ENCODE measurements at places on chromosomes 5 and 9. TPM values are rescaled to one million over a fixed set of nuclear protein-coding genes. Genes with fewer than 3 reads are reported as not detected.

DNA sequence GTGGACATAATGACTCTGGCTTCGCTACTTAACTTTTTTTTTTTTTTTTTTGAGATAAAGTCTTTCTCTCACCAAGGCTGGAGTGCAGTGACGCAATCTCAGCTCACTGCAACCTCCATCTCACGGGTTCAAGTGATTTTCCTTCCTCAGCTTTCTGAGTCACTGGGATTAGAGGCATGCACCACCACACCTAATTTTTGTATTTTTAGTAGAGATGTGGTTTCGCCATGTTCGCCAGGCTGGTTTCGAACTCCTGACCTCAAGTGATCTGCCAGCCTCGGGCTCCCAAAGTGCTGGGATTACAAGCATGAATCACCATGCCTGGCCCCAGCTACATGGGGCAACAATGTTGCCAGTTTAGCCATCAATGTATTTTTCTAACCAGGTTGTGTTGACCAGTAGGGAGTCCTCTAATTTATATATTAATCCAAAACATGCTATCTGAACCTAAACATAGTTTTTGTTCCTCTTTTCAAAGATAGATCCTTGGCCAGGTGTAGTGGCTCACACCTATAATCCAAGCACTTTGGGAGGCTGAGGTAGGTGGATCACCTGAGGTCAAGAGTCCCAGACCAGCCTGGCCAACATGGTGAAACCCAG is 120.3 kb upstream of the LHFPL2 start:
- DNase-seq, result no peak

DNA sequence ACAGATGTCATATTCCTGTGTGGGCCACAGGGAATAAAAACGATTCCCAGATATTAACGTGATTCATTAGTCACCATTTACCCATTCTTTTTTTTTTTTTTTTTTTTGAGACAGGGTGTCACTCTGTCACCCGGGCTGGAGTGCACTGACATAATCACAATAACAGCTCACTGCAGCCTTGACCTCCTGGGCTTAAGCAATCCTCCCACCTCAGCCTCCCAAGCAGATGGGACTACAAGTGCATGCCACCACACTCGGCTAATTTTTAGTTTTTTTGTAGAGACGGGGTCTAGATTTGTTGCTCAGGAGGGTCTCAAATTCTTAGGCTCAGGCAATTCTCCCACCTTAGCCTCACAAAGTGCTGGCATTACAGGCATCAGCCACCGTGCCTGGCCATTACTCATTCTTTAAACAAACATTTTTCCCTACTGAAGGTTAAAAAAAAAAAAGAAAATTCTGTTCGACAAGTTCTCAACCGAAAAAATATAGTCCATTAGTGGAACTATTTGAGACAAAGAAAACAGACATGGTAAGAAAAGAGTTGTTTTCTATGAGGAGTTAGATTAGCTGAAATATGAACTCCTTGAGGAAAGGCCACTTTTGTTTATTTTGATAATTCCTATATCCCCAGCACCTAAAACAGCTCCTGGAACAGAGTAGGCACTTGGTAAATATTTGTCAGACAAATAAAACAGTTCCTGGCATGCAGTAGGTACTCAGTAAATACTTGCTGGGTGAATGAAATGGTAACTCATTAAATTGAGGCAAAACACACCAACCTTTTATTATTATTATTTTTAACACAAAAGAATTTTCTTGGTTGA is 32.1 kb upstream of the PDCL start:
- no peak for DNase-seq

DNA sequence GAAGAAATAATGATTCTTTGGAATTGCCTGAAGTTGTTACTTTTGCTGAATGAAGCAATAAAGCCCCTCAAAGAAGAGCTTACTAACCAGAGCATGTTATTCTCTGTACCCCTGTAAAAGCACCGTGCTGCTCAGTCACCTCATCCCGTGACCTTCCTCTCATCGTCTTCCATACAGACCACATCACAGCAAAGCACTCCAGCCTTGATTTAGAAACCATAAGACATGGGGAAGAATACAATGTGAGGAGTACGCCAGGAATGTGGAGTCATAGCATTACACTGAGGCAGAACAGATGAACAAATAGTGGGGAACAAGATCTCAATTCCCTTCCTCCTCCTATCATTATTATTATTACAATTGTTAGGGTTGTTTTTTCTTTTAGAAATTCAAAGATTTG is 49.1 kb downstream of the ERAP1 start:
- DNase-seq, result no peak

PRLR gene
- total RNA-seq, result not detected

GCNT4 gene
- 63.2 TPM for total RNA-seq

LCN2 gene
- total RNA-seq, result not detected

DNA sequence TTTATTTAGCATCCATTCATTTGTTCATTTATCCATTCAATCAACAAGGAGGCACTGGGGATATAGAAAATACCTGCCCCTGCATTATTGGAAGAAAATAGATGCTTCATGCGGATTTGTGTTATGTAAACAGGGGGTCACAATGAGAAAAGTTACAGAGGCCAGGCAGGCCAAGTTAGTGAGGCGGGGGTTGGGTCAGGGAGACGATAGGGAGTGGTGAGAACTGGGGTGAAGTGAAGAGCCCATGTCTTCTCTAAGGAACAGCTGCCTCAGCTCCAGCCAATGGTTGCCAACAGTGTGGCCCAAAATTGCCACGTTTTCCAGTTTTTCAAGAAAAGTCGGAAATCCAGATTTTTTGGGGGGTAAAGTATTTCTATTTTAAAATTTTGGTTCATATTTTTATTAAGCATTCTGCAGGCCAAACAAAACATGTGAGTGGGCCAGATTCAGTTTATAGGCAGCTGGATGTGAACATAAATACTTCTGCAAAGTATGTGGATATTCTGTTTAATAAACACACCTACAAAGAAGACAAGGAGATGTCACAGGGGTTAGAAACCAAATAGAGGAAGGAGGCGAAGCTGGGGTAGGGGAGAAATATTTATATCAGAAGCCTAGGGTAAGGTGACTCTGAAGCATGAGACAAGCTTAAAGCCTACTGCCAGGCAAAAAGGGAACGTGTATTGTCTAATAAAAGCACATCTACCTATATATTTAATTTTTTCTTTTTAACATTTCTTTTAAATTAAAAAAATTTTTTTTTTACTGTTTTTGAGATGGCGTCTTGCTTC is 44.0 kb downstream of the ALG2 start:
- DNase-seq, result no peak

- DNase-seq, result peak; percentile 85
These were observed 113.0 kb downstream of the GAPVD1 start for GRCh38 chr9:125374443-125375309.

DNA sequence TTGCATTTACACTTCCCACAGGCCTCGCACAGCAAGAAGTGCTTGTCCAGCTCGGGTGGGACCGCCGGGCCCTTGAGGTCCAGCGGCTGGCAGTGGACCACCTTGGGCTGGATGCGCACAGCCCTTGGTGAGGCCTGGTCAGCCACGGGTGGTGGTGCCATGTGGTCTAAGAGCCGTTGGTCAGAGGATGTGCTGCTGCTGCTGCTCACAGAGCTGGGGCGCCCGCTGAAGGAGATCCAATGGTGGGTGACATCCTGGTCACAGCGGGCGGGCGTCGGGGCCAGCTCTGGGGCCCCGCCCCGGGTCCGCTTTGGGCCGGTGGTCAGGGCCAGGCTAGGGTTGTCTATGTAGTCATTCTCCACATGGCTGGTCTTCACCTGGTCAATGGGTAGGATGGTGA is 10.2 kb downstream of the SPRY4 start:
- DNase-seq, result no peak

GRCh38 chr5:89043676-89044075 is 160.7 kb upstream of the MEF2C start:
- DNase-seq, result no peak

GRCh38 chr5:60833520-60833919 is 10.5 kb downstream of the ELOVL7 start:
- DNase-seq, result no peak

MSX2 gene
- total RNA-seq, result 40.2 TPM

ACOT12 gene
- total RNA-seq, result not detected

SLC22A5 gene
- 5.3 TPM for total RNA-seq

GRCh38 chr5:449151-449550 is 6.2 kb downstream of the EXOC3 start:
- DNase-seq, result no peak

SARDH gene
- total RNA-seq, result 17.3 TPM

DNA sequence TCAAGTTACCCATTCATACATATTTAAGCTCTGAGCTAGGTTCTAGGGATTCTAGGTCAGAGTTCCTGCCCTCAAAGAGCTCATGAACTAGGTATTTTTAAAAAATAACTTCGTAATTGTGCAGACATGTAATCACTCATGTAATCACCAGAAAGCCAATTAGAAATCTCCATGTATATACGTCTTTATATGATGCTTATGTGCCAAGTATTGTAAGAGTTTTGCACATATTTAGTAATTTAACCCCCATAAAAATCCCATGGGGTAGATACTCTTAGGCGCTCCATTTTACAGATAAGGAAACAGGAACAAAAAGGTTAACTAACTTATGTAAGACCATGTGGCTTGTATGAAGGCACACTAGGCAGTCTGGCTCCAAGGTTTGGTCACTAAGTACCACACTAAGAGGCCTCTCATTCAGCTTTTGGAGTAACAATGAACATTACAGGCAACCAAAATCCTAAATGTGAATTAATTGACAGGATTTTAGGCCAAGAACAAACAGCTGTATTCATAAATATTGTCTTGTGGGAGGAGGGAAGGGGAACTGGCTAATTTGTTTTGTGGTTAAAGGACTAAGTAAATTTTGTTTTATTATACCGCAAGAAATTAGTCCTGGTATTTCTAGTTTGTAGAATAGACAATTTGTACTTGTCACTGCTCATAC is 1.7 kb upstream of the OTULINL start:
- no peak for DNase-seq

GRCh38 chr5:29017501-29017900 is 1979.1 kb upstream of the CDH9 start:
- no peak for DNase-seq

GRCh38 chr5:107669096-107670031 is 1.4 kb downstream of the EFNA5 start:
- DNase-seq, result peak; percentile 40

SEMA4D gene
- 2.3 TPM for total RNA-seq

DNA sequence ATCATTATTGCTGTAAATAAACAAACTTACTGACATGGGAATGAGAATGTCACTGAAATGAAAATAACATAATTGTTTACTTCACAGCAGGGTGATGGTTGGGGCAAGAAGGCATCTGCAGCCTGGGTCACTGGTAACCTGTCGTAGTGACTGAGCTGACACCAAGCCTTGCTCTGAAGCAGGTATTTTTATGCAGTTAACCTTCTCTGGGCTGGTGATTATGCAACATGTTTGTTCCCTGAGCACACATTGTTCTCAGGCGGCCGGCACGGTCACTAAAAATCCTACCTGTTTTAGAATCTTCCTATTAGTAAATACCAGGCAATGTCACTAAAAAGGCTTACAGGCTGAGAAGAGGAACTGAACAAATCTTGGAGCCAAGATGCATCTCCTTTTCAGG is 157.7 kb upstream of the NR3C1 start:
- peak; percentile 58 for DNase-seq

DNA sequence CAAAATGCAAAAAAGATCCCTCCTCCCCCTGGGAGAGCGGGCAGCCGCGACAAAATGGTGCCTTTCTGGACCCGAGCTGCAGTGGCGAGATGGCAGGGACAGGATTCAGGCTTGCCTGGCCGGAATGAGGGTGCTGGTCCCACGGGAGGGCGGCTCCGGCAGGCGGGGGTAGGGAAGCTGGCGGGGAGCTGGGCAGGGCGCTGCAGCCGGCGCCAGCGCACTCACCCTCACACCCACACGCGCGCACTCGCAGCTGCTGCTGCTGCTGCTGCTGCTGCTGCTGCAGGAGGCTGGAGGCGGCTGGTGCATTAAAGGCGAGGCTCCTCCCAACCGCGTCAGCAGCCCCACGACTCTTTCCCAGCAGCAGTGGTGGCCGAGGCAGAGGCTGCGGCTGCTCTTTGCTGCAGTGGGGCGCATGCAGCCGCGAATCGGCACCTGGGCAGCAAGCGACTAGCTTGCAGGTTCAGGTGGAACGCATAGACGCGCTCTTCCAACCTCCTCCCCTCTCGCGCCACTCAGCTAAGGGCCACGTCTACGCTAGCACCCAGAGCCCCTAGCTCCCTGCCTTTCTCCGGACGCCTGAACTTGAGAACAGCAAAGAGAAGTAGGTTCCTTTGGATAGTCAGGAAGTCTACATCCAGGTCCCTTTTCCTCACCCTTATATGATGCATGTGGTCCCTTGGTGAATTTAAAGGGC is at the start of gene PPP2R2B:
Gene PPP2R2B (minus strand): TSS at position 282 of the 697 bp plus-strand sequence.
- peak; percentile 57 for DNase-seq

- peak; percentile 84 for DNase-seq
These were observed 173.9 kb downstream of the C9orf50 start for GRCh38 chr9:129446828-129447550.

DNA sequence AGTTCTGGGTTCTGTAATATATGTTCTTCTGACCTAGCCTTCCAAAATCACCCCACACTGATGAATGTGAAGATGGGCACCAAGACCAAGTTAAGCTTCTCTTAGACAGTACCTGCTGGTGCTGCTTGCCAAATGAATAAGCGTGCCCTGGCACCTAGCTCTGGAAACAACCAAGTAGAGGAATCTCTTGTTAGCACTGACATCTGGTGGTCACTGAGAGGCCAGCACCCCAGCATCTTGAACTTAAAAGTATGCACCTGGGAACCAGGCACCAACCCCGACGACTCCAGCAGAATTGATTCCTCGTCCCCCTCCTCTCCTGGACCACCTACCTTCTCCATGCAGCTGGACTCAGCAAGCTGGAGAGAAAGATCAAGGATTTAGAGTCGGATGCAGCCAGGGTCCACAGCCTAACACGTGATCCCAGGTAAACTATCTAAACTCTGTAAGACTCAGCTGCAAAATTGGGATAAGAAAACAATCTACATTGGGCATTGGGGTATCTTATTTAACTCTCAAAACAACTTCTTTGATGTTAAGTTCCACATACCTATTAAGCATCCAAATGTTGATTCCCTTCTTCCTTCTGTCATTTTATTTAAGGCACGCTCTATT is 89.8 kb downstream of the SLC1A3 start:
- peak; percentile 62 for DNase-seq

BTNL9 gene
- 5.3 TPM for total RNA-seq

KIF24 gene
- total RNA-seq, result 5.2 TPM

DNA sequence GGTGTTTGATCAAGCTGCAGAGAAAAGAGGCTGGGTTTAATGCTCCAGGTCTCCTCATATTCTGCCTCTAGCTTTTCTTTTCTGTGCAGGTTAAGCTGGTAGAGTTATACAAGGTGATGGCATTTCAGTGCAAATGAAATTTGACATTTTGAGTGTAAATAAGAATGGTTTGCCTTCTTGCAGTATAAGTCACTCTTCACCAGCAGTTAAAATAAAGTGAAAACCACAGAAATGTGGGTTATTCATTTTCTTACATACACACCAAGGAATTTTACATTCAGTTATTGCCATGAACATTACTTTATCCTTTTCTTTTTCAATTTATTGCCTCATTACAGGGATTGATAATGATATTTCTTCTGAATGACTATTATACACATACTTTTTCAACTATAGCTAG is 337.5 kb upstream of the PCSK5 start:
- DNase-seq, result no peak

RLN2 gene
- not detected for total RNA-seq

GRCh38 chr5:91493086-91493485 is 110.0 kb upstream of the ARRDC3 start:
- DNase-seq, result no peak
